ENCODE measurements at places on chromosomes 16 and 17. TPM values are rescaled to one million over a fixed set of nuclear protein-coding genes. Genes with fewer than 3 reads are reported as not detected.

The SAP30BP gene
- total RNA-seq = 72.5 TPM

The CCL15 gene
- 79.8 TPM for total RNA-seq

The OR1F1 gene
- not detected for total RNA-seq

The HSPB9 gene
- total RNA-seq = not detected

The CSF3 gene
- total RNA-seq = 0.20 TPM

The KCNJ2 gene
- total RNA-seq = 25.8 TPM

The MRPL28 gene
- total RNA-seq = 47.7 TPM

The SLC6A2 gene
- total RNA-seq = 0.31 TPM

The ST6GALNAC1 gene
- total RNA-seq = 322 TPM

The CLEC3A gene
- not detected for total RNA-seq

The KRTAP4-5 gene
- total RNA-seq = not detected

The FUS gene
- total RNA-seq = 173 TPM

The RAB37 gene
- 14.2 TPM for total RNA-seq

The STX8 gene
- total RNA-seq = 45.3 TPM

The MT1M gene
- 60.6 TPM for total RNA-seq

The MT4 gene
- not detected for total RNA-seq

The TMEM88 gene
- total RNA-seq = 6.1 TPM

The PYDC1 gene
- not detected for total RNA-seq

The TP53TG3B gene
- not detected for total RNA-seq

The HOXB7 gene
- total RNA-seq = 30.2 TPM

The FLYWCH2 gene
- total RNA-seq = 20.7 TPM

The PDE6G gene
- total RNA-seq = not detected
